Skin of body (tissue), 3 donors: ENCODE measurements at places on chromosomes 11 and 22. TPM values are rescaled to one million over a fixed set of nuclear protein-coding genes. Genes with fewer than 3 reads are reported as not detected.

The DDI1 gene
- not detected for total RNA-seq

The PHOX2A gene
- not detected for total RNA-seq

The SCGB1D2 gene
- not detected for total RNA-seq

The OR8G5 gene
- not detected for total RNA-seq

The MUC6 gene
- total RNA-seq, result under 0.01 TPM

The TPP1 gene
- total RNA-seq, result 29.9 TPM

GRCh38 chr22:40862013-40862412 lies at the start of gene DNAJB7:
Gene DNAJB7 (minus strand): TSS chr22:40862113. CDS start chr22:40861994, 119 bp downstream.
- DNase-seq, result no peak

DNA sequence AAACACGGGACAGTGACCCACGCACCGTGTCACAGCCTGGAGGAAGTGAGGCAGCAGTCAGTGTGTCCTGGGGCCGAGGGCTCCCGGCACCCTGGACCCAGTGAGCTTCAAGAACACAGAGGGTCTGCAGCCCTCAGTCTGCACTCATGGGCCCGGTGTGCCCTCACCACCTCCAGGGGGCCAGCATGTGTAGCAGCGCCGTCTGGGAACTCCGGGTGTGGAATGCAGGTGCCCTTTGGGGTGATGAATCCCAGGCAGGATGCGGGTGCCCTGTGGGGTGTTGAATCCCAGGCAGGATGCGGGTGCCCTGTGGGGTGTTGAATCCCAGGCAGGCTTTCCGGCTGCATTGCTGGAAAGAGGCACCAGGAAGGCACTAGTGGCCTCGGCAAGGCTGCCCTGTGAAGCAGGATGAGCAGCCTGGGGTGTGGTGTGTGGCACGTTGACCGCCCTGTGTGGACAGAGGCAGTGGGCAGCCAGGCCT lies 1399.9 kb downstream of the BRD1 start:
- DNase-seq, result no peak

DNA sequence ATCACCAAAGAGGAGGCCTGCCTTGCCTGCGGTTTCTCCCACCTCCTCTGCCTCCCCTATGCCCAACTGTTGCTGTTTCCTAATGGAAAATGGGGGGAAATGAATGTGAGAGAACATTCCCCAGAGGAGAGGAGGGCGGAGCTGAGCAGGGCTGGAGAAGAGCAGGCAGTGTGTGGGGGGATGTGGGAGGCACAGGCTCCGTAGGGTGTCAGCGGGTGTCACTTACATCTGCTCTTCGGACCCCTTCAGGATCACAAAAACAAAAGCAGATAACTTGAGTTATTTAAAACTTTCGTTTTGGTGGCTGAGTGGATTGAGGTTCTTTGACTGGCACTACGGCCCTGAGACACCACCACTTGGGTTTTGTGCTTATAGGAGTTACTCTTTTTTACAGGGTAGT lies 93.8 kb downstream of the CEP164 start:
- DNase-seq, result no peak

DNA sequence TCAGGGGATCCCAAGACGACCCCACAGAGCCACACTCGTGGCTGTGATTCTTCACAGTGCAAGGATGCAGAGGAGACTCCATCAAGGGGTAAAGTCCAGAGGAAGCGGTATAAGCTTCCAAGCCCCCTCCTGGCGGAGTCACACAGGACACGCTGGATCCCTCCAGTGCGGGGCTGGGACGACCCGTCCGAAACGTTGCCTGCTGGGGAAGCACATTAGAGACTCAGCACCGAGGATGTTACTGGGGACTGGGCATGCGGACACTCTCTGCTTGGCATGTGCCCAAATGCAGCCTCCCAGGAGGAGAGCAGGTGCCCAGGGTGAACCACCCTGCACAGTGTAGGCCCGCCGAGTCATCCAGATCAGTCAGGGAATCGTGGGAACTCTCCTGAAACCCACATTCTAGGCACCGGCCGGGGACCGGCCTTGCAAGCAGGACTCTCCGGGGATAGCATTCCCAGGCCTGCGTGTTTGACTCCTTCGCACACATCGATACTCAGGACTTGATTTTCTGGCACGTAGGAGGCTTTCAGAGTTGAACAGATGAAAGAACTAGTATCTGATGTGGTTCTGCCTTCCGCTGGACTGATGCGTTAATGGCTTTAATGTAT lies 229.8 kb downstream of the TBC1D22A start:
- DNase-seq, result no peak

DNA sequence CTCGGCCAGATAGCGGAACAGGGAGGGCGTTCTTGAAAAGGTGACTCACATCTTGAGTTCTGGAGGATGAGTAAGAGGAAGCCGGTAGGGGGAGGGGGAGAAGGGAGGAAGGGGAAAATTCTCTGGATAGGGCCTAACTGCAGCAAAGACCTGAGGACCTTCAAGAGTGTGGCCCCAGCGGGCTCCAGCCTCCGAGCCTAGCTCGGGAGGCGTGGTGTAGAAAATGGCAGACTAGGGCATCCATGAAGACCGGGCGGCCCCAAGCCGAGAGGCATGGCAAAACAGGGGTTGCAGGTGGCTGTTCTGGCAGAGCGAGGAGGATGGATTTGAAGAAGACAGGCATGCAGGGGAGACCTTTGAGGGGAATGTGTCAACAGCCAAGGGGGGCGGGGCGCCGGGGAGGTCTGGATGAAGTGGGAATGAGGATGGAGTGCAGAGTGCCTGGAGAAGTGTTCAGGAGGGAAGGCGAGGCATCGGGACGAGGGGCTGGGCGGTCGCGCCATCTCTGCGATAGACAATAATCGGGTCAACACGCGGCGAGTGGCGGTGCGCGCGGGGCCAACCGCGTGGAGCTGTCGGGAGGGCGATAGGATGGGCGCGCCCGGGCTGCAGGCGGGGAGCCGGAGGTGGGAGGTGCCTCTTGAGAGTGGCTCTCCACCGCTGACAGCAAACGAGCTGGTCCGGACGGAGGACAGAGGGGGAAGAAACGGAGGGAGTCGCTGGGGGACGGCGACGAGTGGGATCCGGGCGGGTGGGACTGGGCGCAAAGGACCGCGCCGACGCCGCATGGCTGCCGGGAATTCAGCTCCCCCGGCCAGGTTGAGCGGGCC lies 40.0 kb upstream of the CREB3L1 start:
- no peak for DNase-seq

DNA sequence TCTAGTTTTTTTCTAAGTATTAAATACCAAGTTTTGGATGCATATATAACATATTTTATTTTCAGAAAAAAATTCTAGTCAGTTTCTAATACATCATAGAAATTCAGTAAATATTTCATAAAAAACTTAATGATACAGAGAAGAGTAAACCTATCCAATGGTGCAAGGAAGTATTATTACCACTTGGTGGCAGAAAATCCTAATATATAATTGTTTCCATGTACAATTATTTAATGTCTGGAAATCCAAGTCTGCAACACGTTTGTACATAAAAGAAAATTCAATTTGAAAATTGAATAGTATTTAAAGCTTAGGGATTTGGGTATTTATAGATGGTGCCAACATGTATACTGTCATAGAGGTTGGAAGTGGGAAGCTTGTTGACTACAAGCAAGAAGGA lies 127.0 kb downstream of the TRPC6 start:
- DNase-seq, result peak; percentile 23

DNA sequence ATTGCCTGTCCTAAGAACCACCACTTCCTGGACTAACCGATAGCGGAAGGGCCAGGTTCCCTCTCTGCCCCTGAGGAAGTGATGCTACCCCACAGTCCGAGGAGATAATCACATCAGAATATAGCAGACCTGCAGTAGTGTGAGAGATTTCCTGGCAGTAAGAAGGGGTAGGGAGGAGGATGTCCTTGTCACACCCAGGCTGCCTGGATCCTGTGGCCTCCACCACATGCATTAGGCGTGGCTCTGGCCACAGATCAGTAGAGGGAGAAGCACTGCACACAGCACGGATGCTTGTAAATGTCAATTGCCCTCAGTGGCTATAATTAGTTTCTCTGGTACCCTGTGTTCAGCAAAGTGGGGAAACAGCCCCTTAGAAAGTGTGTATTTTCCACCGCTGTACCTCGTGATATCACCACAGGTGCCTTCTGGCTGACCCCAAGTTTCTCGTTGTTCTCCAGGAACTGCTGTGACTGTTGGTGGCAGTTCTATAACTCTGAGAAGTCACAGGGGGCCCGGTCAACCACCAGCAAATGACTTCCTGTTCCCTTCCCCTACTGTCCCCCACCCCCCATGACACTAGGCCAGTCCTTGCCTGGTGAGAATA lies 61.8 kb downstream of the UBASH3B start:
- no peak for DNase-seq

- DNase-seq, result no peak
These were observed 5.6 kb downstream of the SYTL2 start for GRCh38 chr11:85805387-85805786.

GRCh38 chr11:114318361-114318760 lies 22.2 kb downstream of the NNMT start:
- DNase-seq, result no peak

- no peak for DNase-seq
These were observed 130.8 kb upstream of the SPON1 start for GRCh38 chr11:13831696-13832095.

GRCh38 chr22:37062376-37062675 lies 10.8 kb downstream of the KCTD17 start:
- no peak for DNase-seq

DNA sequence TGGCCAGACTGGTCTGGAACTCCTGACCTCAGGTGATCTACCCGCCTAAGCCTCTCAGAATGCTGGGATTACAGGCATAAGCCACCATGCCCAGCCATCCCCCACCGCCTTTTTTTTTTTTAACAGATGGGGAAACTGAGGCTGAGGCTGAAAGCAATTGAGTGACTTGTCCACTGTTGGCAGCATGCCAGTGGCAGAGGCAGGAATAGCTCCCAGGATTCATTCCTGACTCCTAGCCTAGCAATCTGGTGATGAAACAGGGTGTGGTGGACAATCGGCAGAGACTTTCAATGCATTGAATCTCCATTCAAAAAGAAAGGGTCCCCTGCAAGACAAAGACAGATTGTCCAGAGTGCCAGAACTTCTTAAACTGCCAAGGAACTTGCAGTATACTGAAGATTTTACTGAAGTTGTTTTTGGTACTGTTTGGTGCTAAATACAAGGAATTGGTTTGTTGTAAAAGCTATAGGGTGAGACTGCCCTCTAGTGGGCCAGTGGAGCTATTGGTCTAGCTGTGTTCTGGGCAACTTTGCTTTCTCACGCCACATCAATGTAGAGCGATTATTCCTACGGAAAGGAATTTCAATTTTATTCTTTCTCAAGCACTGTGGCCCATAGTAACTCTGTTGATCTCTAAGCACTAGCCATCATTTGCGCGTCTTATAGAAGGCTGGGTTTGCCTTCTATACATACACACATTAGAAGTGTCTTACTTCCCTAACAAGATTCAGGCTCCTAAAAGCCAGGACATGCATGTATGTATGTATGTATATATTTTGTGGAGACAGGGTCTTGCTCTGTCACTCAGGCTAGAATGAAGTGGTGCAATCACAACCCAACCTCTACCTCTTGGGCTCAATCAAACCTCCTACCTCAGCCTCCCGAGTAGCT lies 21.0 kb downstream of the C22orf31 start:
- DNase-seq, result peak; percentile 80

DNA sequence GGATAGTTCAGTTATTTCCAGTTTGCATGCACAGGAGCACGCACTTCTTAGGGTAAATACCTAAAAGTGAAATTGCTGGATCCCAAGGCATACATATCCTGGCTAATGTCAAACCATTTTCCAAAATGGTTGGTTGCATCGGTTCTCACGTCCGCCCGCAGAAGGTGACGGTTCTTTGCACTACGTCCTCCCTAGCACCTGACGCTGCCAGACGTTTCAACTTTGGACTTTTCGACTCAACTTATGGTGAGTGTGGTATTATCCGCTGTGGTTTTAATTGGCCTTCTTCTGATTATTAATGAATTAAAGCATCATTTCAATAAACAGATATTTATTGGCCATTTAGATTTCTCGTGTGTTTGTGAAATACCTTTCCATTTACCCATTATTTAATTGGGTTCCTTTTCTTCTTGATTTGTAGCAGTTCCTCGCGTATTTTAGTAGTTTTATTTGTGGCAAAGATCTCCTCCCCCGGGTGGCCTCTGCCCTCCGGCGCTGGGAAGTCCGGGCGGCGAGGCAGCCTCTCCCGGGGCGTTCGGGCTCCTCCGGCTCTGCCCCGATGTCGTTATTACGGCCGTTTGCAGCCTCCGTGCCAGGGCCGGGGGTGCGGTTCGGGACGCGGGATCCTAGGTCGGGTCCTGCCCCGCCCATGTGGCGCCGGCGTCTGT lies at the start of gene JHY:
JHY (plus strand) TSS at position 571 of the 668 bp plus-strand sequence. CDS start 3,091 bp downstream, outside the sequence.
- DNase-seq, result no peak

DNA sequence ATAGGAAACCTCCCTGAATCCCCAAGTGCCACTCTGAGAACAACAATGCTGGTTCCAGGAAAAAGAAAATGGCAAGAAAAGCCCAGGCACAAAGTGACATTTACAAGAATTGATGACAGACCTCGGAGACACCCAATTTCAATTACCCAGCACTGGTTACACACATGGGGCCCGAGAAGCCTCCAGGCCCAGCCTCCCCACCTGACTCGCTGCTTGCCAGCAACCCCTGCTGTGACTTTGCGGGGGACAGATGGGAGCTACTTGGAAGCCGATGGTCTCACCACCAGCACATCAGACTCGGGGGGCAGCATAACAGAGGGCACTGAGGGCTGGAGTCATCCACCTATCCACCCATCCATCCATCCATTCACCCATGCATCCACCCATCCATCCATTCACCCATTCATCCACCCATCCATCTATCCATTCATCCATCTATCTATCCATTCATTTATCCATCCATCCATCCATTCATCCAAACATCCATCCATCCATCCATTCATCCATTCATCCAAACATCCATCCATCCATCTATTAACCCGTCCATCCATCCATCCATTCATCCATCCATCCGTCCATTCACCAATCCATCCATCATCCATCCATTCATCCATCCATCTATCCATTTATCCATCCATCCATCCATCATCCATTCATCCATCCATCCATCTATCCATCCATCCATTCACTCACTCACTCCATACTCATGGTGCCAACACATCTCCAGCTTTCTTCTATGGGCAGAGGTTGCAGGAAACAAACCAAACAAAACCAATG lies 567.6 kb downstream of the BRD1 start:
- DNase-seq, result no peak

DNA sequence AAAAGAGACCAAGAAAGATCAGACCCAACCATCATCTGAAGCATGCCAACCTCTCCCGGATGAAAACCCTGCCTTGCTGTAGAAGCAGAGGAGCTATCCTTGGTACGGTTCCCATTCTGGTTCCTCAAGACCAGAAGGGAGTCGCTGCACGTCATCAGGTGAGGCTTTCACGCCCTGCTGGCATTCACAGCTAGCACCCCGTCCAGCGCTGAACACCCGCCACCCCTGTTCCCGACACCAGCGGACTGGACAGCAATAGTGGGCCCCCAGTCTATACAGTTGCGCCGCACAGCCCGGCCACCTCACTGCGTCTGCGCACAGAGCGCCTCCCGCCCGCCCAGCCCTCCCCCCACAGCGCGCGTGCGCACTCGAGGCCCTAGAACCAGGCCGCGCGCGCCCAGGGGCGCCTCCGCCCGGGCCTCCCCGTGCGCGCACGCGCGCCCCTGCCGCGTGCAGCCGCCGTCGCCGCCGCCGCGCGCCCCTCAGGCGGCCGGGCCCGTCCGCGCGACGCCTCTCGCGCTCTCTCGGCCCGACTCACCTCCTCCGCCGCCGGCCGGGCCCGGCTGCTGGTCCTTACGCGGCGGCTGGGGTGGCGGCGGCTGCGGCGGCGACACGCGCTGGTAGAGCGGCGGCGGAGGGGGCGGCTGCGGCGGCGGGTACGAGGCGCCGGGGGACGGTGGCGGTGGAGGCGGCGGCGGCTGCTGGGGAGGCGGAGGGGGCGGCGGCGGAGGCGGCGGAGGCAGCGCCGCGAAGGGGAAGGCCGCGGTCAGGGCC lies 706 bp downstream of the SF1 start:
- peak; percentile 83 for DNase-seq

GRCh38 chr11:104999721-105000120 lies 23.2 kb downstream of the CASP5 start:
- DNase-seq, result no peak

- no peak for DNase-seq
These were observed at the start of gene CATSPERZ for GRCh38 chr11:64299847-64300648. Gene CATSPERZ (plus strand): TSS chr11:64300358. CDS start chr11:64300411, 53 bp downstream.
